T-cell (primary cell): ENCODE measurements at places on chromosomes 5 and 9.

DNA sequence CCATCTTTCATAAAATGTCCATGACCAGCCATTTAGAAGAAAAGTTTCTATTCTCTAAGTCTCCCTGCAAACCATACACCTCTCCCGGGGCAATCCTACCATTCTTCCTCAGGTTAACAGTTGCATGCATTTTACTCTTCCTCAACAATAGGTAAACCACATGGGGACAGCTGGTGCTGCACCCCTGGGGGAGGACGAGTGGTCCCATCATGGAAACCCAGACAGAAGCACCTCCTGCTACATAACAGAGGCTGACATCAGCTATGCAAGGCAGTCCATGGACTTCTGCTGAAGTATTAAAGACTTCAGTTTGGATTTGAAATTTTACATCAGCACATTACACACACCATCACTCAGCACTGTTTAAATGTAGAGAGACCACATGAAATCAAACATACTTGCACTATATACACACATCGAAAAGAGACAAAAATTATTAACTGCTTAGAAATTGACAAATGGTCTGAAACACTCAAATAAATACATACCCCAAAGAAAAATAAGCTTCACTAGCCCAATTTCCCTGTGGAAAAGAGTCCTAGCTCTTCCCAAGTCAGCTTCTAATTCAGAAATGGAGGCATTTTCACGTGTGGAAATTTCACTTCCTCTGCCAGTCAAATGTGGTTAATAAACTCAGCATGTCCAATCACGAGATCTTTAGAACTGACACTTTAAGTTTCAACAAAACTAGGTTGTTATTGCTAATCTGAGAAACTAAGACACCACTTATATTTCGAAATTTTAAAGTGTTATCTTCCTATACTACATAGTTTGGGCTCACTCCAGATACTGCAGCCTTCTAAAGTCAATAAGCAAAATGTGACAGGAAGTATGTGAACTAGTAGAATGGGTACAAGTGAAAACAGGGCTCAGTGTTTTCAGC is 173.4 kb downstream of the ROR2 start:
- DNase-seq: no peak
- H3K27ac ChIP-seq: no peak overlapping the region
- peaks cover 15% of the 10 kb centered on the region for H3K27me3 ChIP-seq
- H3K36me3 ChIP-seq: no peaks in the 10 kb centered on the region

GRCh38 chr5:133397348-133397747 is 215.0 kb downstream of the FSTL4 start:
- no peak overlapping the region for H3K4me3 ChIP-seq
- peaks cover 10% of the 10 kb centered on the region for H3K27me3 ChIP-seq
- no peaks in the 10 kb centered on the region for H3K36me3 ChIP-seq
- no peak for DNase-seq
- H3K27ac ChIP-seq: no peak overlapping the region

GRCh38 chr5:67353500-67354450 is 157.2 kb upstream of the CD180 start:
- no peak overlapping the region for H3K4me3 ChIP-seq
- no peaks in the 10 kb centered on the region for H3K36me3 ChIP-seq
- no peak for DNase-seq
- peaks cover 6% of the 10 kb centered on the region for H3K4me1 ChIP-seq
- no peak overlapping the region for H3K27ac ChIP-seq

- peaks cover 4% of the 10 kb centered on the region for H3K4me1 ChIP-seq
- H3K27ac ChIP-seq: no peak overlapping the region
- DNase-seq: no peak
- H3K36me3 ChIP-seq: no peaks in the 10 kb centered on the region
- no peak overlapping the region for H3K4me3 ChIP-seq
- H3K27me3 ChIP-seq: no peaks in the 10 kb centered on the region
Observed at GRCh38 chr9:4573634-4574389, 83.5 kb downstream of the SLC1A1 start.

GRCh38 chr9:122816163-122816867 is 12.1 kb downstream of the PDCL start:
- H3K36me3 ChIP-seq: no peaks in the 10 kb centered on the region
- peaks cover 25% of the 10 kb centered on the region for H3K4me1 ChIP-seq
- no peaks in the 10 kb centered on the region for H3K27me3 ChIP-seq
